GM03348 (cell line): ENCODE measurements at places on chromosomes 5 and 9.

DNA sequence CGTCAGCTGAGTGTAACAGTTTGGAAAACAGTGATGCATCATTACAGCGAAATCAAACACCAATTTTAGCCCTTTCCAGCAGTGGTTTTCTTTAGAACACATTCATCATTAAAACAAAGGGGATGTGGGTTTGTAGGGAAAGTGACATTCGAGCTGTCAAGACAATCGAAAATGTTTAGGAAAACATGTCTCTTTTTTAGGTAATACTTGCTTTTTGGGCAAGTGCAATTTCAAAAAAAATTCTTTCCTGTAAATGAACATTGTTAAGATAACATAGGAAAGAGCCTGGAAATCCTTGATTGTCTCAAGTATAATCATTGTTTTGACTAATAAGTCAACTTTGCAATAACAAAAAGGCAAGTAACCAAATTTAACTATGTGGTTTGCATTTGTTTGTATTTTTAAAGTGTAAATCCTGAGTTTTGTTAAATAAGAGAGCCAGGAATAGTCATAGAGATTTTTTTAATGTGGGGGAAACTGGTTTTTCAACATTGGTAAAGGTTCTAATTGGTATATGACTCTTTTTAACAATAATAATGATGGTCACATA, 182.5 kb downstream of the TTLL11 start:
- no peak for DNase-seq

DNA sequence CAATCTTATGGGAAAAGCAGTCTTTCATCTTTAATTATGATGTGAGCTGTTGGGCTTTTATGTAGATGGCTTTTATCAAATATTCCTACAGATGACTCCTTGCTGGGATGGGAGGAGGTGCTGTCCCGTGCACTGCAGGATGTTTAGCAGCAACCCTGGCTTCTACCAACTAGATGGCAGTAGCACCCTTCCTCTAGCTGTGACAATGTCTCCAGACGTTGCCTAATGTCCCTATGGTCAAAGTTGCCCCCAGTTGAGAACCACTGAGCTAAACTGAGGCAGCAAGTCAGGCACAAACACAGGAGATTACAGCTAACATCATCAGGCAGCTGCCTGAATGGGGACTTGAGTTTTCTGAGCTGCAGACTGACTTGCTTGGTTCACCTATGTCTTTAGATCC, 401.9 kb upstream of the PDE4D start:
- DNase-seq, result peak; percentile 10

- DNase-seq, result peak; percentile 75
Measured at GRCh38 chr9:112569186-112569585, 82.6 kb downstream of the KIAA1958 start.

DNA sequence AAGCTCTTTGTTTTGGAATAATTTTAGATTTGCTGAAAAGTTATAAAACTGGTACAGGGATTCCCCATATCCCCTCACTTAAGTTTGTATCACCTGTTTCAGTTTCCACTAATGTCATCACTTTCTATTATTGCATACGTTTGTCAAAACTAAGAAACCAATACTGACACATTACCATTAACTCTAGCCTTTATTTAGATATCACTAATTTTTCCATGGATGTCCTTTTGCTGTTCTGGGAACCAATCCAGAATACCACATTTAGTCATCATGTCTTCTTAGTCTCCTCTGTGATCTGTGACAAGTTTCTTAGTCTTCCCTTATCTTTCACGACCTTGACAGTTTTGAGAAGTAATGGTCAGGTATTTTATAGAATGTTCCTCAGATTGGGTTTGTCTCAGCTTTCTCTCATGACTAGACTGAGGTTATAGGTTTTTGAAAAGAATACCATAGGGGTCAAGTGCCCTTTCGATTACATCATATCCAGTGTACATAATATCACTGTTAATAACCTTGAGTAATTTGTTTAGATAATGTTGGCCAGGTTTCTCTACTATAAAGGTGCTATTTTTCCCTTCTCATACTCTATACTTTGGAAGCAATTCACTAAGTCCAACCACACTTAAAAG, 51.9 kb upstream of the NMUR2 start:
- DNase-seq, result no peak

DNA sequence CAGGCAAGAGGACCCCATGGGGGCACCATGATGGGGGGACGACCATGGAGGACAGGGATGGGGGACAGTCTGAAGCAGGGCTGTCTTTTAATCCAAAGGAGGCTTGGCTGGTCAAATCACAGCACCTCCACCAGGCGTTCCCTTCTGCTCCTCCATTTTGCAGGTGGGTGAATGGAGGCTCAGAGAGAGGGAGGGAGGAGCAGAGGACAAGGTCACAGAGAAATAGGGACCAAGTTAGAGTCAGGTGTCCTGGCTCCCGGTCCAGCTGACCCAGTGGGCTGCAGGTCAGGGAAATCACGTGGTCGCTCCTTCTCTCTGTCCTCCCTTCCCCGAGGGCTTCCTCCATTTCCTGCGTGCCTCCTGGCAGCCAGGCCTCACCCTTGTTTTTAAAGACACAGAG, 156.4 kb upstream of the SMIM23 start:
- DNase-seq, result no peak

GRCh38 chr5:23169660-23170416, 316.7 kb upstream of the CDH12 start:
- DNase-seq, result no peak

DNA sequence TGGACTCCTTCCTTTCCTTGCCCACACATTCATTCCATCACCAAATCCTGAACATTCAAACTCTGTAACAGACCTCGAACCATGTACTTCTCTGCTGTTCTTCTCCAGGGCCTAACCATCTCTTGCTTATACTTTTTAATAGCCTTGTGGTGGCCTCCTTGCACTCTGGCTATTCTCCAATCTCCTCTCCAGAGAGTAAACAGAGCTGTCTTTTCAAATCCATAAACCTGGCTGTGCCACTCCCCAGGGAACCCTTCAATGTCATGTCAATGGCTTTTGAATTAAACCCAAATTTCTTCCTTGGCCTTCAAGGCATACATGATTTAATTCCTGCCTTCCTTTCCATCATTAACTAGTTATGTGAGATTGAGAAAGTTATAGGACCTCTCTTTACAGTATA, 277.6 kb upstream of the EFNA5 start:
- no peak for DNase-seq

- no peak for DNase-seq
Measured at GRCh38 chr5:40521108-40521785, 158.5 kb upstream of the PTGER4 start.

GRCh38 chr5:98927242-98927988, 1.4 kb downstream of the CHD1 start:
- peak; percentile 69 for DNase-seq
